ENCODE measurements at places on chromosomes 3 and 15.
A peak's percentile ranks its signal among the peaks of the same experiment; 100 is the strongest.

- DNase-seq: no peak
Measured at GRCh38 chr3:96622878-96623277, 191.5 kb upstream of the EPHA6 start.

DNA sequence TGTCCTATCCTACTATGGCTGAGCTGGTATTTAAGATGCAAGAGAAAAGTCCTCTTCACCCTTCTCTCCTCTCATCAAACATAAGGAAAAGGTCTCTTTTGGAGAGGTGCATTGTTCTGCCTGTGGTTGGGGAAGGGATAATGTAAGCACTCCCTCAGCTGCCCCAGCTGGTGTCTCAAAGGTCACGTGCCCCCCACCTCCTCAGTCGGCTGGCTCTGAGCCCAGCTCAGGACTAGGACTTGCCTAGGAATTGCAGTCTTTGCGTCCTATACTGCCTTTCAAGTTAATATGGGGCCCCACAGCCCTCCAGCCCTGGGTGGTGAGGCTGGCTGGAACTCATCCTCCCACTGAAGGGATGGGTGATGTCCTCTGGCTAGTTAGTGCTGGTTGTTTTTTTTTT lies 29.7 kb downstream of the OR4F15 start:
- no peak for DNase-seq

- no peak for DNase-seq
Measured at GRCh38 chr3:191944835-191945234, 483.9 kb downstream of the PYDC2 start.

- DNase-seq: no peak
Measured at GRCh38 chr15:26438718-26439117, 334.1 kb downstream of the GABRB3 start.

DNA sequence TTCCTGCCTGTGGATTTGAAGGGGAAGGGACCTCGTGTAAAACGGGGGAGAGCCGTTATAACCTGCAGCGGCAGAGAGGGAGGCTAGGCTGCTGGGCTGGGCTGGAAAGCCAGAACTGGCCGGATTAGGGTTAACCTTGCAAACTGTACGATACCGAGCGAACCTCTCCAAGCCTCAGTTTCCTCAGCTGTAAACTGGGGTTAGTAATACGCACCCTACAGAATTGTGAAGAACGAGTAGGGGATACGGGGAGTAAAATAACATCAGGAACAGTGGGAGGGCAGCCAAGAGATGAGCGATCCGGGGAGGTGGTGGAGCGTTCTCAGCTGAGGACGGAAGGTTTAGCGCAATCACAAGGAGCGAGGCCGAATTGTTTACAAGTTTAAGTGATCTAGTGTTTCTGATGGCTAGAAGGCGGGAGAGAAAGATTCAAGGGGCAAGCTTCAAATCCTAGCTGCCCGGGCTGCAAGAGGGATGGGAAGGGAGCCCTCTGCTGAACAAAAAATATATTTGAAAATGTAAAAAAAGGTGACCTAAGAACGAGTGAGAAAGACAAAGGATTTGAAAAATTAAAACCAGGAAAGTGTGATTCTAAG lies 768 bp upstream of the SEMA5B start:
- DNase-seq: peak; percentile 80

DNA sequence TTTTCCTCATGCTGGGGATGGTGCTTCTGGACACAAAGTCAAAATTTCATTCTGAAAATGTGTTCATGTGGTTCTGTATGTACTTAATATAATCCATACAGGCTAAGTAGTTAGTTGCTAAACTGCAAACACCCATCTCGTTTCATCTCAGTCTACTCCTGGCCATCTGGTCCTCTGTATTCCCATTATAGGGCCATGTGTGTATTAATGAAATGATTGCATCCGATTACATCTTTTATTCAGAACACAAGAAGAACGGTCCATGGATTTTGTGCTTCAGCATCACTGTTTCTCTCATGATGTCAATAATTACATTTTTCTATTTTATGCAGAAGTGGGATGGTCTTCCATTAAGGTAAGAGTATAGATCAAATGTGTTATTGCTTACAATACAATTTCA lies 6.1 kb upstream of the GJD2 start:
- DNase-seq: no peak

DNA sequence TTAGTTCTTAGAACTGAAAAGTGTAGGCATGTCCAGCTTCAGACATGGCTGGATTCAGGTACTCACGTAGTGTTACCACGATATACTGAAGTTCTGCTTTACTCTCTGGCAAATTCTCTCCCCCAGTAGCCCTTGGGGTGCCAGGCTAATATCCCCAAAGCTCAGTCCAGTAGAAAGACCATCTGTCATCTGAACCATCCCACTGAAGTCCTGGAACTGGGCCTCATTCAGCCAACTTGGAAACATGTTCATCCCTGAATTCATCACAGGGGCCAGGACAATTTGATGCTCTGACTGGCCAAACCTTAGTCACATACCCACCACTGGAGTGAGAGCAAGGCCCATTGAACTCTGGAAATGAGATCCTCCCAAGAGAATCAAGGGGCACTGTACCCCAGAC lies 8.2 kb downstream of the EFCC1 start:
- peak; percentile 89 for DNase-seq

GRCh38 chr3:100621251-100621650 lies 11.8 kb downstream of the ADGRG7 start:
- no peak for DNase-seq

- no peak for DNase-seq
Measured at GRCh38 chr3:187610981-187611511, 59.1 kb downstream of the SST start.

DNA sequence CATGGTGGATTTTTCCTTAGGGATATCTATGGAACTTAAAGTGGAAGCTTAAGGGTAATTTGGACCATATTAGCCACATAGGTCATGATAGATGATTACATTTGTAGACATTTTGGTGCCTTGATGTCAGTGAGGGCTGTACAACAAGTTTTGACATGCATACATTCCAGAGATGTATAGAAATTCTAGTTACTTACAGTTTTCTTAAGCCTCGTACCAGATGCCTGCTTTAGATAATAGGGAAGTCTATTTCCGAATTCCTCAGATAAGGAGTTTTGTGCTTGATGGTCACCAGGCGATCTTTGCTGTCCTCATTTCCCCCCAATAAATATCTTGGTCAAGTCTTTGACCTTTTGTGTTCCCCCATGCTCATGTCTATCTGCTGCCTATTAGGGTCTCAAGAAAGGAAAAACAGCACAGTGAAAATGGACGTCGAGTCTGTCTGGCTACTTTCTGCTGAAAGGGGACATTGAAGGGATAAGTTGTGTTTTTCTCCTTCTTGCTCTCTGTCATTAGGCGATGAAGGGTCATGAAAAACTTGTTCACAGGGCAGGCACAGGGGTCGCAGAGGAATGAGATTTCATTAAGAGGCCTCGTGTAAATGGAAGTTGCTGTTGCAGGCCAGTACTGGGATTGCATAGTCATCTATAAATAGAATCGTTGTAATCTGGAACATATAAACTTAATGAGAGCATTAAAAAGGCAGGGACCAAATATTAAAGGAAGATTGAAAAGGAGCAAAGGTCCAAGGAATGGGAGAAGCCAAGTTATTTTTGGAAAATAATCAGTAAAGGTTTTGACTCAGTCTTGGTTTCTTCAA lies 20.0 kb upstream of the SENP7 start:
- DNase-seq: no peak

DNA sequence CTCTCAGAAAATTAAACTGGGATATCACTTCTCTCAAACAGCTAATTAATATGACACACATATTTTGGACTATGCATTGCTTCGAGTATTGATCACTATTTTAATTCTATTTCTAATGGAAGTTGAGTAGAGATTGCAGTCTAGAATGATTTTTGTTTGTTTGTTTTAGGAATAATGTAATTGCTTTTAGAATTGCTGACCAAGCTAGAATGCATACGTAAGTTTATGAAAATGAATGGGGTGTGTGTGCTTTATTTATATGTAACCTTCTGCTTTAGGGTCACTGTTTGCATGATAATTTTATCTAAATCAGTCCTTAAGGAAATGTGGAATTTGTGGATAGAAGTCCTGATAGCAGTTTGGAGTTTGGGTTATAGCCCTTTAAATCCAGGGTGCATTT lies 371.4 kb downstream of the NR2F2 start:
- DNase-seq: no peak

GRCh38 chr3:123610331-123610730 lies 25.5 kb upstream of the HACD2 start:
- no peak for DNase-seq

- DNase-seq: peak; percentile 49
Measured at GRCh38 chr3:39809995-39810595, 686 bp downstream of the MYRIP start.

GRCh38 chr3:182392182-182392937 lies 400.9 kb upstream of the ATP11B start:
- no peak for DNase-seq

DNA sequence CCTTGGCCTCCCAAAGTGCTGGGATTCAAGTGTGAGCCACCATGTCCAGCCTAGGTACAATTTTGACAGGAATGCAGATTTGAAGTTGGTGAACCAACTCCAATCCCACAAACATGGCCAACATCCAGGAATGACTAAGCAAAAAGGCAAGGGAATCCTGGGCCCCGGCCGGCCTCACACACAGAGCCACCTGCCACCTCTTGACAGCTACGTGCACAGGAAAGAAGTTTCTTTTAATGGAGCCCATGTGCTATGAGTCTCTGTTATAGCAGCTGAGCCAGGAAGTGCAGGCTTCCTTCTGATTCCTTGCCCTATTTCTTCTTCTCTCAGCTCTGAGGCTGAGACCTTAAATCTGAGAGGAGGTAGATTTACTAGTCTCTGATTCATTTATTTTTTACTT lies 8.8 kb downstream of the TMEM40 start:
- DNase-seq: peak; percentile 89

DNA sequence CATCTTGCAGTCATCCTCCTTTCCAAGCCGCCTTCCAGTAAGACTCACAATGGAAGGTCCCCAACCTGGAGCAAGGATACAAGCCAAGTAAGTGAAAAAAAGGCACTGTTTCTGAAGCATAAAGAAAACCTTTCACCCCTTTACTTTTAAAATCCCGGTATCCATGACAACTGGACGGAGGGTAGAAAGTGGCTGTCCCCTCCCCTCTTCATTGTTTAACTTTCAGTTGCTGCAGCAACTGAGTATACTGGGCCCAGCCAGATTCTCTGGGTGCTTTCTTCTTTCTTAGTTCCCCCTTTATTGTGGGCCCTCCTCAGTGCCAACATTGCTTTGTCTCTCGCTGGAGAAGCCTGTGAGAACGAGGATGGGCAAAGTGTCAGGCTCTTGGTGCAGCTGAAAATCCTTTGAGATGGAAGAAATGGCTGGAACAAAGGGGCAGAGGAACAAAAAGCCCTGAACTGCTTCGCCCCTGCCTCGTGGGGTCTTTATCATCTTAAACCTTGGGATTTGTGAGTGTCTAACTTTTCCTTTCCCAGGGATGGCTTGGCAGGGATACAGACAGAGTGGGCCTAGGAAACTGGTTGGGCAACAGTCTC lies 224.0 kb upstream of the RGMA start:
- peak; percentile 46 for DNase-seq

DNA sequence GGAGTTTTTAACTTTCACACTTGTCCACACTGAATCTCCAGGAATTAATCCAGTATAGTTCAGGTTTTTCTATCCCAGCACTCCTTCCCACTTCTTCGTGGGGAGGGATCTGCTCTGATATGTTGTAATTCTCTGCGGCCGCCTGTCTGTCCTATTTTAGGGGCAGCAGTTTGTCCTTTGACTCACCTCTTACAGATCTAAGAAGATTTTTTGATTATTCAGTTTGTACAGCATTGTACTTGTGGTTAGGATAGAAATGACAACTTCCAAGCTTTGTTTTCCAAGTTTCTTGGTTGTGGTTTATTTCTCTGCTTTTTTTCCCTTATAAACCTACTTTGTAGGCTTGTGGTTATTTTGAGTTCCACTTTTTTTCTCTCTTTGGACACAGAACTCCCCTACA lies 601.7 kb downstream of the SI start:
- no peak for DNase-seq

DNA sequence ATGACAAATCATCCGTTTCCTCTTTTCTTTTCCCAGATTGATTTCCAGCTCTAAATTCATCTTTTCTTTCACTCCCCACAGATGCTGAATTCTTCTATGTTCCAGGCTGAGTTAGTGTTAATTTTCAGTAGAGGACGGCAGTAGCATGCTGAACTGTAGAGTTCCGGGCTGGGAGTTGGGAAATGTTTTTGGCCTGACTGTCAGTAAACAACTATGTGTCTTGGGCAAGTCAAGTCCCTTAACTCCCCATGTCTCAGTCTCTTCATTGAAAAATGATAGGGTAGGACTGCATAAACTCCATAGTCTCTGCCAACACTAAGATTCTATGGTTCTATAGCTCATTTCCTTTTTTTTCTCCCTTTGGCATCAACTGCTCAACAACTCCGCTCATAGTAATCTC lies 333.9 kb downstream of the TIGIT start:
- no peak for DNase-seq

GRCh38 chr3:44682182-44682896 lies 30.1 kb upstream of the ZNF502 start:
- DNase-seq: no peak

- DNase-seq: no peak
Measured at GRCh38 chr3:24707936-24708335, 213.3 kb upstream of the THRB start.

GRCh38 chr3:2247831-2248230 lies 149.2 kb downstream of the CNTN4 start:
- no peak for DNase-seq

- no peak for DNase-seq
Measured at GRCh38 chr15:85710340-85710842, 84.3 kb downstream of the KLHL25 start.

DNA sequence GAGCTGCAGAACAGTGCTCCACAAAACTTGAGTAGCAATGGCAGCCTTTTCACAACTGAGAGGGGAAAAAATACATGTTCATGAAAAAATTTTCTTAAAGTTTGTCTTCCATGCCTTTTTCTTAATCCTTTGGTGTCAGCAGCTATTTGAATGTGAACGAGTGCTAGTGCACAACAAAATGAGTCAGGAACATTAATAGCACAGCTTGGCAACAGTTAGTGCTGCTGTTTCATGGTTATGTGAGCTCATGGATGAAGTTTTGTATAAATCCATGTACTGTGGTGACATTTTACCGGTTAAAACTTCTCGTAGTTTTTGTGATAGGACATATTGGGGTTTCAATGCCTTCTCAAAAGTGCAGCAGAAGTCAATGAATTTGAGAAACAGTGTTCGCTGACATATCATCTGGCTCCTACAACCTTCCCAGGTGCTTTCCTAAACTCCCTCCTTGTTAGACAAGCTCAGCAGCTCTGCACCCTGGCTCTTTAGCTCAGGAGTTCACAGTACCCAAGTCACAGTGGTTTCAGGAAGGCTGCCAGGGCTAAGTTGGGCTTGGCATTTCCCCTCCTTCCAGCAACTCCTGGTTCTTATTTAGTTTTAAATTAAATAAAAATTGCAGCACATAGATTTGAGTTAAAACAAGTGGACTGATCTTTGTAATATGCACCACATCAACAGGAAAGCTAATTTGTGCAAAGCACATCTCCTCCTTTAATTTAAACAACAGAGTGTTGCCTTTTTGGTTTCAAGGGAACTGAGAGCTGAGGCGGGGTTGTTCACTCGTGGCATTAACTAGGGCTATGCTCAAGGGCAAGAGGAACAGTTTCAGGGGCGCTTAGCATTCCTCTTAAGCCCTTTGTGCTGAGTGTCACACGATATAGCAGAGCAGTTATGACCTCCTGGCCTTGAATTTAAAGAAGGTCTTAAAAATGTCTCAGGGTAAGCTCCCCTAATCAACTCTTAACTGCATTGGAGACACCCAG lies 362.8 kb downstream of the CHST2 start:
- DNase-seq: no peak

GRCh38 chr15:63857461-63857856 lies 23.7 kb upstream of the HERC1 start:
- DNase-seq: no peak

- no peak for DNase-seq
Measured at GRCh38 chr3:178202194-178202593, 334.0 kb upstream of the KCNMB2 start.

- DNase-seq: no peak
Measured at GRCh38 chr3:69182588-69183316, 60.4 kb upstream of the LMOD3 start.
